ENCODE measurements at places on chromosomes 2 and 18.

- DNase-seq, result no peak
Measured at GRCh38 chr18:23981369-23981980, 33.1 kb upstream of the TTC39C start.

DNA sequence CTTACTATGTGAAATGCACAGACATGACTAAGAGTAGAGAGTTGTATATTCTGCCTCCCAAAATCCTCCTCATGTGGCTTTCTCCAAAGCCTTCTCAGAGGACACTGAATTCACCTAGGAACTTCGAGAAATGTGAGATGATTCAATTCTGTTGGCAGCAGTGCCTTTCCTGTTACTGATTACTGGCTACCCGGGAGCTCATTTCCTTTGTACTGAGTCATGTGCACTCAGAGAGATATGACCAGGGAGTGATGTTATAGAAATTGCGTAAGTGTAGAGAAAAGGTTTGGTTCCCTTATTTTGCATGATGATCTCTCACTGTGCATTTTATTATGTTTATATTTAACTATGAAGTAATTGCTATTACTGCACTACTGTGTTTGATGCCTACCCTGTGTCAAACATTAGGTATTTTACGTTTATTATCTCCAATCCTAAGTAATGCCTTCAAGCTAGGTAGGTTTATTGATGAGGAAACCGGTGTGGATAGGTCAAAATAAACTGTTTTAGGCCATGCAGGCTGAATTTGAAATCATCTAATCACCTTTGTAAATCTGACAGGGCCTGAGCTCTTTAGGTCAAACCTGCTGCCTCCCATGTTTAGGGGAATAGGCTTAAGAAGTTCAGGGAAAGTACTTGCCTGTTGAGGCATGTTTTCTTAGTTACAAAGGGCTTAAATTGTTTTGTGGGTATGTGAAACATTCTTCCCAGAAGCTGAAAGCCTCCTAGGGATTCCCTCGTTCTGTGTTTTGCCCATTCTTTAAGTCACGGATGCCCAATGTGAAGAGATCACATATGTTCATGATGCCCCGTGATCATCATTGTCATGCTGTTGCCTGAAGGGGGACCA, 86.8 kb downstream of the FMNL2 start:
- no peak for DNase-seq

DNA sequence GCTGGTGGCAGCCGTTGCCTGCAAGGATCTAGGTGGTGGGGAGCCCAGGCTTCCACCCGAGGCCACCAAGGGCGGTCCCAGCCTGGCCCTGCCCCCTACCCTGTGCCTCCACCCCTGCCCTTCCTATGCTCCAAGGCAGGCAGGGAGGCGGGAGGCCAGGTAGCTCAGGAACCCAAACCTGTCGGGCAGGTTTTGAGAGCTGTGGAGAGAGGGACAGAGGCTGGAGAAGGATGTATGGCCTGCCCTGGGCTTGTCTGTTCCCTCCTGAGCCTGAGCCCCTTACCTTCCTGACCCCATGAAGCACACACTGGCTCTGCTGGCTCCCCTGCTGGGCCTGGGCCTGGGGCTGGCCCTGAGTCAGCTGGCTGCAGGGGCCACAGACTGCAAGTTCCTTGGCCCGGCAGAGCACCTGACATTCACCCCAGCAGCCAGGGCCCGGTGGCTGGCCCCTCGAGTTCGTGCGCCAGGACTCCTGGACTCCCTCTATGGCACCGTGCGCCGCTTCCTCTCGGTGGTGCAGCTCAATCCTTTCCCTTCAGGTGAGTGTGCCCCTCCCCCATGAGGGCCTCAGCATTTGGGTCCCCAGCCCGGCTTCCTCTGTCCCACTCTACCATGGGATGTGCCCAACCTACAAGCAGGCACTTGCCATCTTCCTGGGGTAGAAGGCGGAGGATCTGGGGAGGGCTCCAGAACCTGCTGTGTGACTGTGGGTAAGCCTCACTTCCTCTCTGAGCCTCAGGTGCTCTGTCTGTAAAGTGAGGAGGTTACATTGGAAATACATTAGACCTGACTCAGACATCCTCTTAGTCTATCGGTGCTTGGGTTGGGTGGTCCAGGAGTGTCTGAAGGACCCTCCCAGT, at the start of gene PROM2:
TSS of gene PROM2 (plus strand) at position 159 of the 860 bp plus-strand sequence. CDS start at position 296, 137 bp downstream.
- DNase-seq, result peak; percentile 85

DNA sequence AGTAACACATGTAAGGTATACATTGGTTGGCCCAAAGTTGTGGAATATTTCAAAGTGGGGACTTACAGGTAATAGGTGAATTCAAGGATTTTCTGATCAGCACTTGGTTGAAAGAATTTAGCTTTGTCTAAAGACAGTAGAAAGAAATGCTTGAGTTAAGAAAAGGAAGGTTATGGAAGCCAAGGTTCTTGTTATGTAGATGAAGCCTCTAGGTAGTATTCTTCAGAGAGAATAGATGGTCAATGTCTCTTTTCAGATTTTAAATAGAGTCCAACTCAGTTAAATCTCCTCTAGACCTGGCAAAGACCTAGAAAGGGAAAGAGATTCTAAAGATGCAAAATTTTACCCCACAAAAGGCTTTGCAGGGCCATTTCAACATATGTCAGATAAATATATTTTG, 157.4 kb downstream of the ANKRD30B start:
- no peak for DNase-seq

DNA sequence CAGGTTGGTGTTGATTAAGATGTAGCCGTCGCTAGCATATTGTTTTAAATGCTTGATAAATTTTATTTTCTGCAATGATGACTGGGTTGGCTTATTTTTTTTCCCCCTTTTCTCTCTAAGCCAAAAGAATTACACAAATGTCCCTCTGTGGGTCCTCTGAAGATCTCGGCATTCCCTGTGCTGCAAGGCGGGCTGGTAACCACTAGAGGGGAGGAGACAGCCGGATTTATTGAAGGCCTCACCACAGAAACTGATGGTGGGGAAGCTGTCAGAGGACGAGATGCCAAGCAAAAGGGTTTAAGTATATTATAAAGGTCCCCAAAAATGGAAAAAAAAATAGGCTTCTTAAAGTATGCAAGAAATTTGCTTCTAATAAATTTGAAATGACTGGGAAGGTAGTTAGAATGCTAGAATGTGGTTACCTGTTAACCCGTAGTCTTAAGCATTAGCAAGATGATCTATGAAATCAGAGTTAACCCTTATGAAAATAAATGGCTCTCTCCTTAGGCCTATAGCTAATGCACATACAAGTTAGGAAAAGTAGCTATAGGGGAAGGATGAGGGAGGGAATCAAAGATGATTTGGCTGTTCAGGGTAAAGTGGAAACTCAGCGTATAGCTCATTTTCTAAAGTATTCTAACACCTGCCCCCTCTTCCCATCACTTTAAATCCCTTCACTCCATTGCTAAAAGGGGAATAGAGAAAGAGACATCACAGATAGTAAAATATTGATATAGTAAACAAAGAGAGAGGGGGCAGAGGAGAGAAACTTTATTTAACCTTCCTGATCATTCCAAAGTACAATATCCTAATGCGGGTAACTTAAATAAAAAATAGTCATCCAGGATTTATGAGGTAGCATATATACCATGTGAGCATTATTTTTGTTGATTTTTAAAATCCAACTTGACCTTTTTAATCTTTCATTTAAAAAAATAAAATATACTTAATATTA, 894.5 kb upstream of the POU3F3 start:
- no peak for DNase-seq

DNA sequence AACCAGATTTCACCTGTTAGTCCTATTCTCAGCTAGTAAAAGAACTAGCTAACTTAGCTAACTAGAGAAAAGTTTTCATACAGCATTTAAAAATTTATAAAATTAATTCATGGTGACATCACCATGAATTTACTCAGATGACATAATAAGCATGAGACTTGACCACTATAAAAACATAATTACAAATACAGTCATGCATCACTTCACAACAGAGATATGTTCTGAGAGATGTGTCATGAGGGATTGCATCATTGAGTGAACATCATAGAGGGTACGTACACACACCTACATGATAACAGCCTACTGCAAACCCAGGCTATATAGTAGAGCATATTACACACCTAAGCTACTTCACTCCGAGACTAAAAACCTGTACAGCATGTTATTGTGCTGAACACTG, 481.3 kb upstream of the CHAC2 start:
- no peak for DNase-seq

DNA sequence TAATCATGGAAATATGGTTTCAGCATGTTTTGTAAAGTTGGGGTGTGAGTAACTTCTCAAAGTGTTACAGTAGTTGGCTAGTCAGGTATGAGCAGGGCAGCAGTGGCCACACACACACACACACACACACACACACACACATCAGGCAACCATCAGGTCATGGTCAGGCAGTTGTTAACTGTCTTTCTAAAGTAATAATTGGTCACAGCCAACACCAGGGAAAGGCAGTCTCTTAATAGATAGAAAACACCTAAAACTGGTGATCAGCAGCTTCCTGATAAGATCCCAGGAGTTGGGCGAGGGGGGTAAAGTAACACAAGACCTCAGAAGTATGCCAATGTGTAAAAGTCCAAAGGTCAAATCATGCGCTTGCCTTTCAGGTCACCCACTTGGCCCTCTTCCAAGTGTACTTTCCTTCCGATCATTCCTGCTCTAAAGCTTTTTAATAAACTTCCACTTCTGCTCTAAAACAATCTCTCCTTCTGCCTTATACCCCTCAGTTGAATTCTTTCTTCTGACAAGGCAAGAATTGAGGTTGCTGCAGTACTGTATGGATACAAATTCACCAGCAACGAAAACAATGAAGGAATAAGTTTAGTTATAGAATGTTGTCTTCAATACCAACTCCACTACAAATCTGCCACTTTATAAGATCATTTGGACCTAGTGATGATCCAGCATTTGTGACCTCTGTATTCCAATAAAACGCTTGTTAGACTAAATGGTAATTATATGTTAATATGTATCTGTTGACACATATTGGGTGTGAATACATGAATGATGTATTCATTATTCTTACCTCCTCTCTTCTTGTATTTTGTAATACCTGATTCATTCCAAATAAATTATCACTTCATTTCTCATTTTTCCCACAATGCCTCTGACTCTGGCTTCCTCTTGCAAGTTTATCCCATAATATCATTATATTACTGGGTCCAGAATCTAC, 254.3 kb downstream of the METTL4 start:
- DNase-seq, result no peak

- no peak for DNase-seq
Measured at GRCh38 chr2:86617153-86617552, 6.5 kb downstream of the RNF103 start.

Data from DMS79 (cell line).